Ascending aorta (tissue), 2 donors: ENCODE measurements at places on chromosomes 5 and 9. TPM values are rescaled to one million over a fixed set of nuclear protein-coding genes. Genes with fewer than 3 reads are reported as not detected.

GRCh38 chr5:2740876-2741555 lies 10.5 kb downstream of the IRX2 start:
- peaks cover 21% of the 10 kb centered on the region for H3K27me3 ChIP-seq
- no peak overlapping the region for H3K27ac ChIP-seq
- no peaks in the 10 kb centered on the region for H3K36me3 ChIP-seq
- DNase-seq = no peak
- no peak overlapping the region for H3K4me3 ChIP-seq

The NUTM2F gene
- total RNA-seq = not detected

DNA sequence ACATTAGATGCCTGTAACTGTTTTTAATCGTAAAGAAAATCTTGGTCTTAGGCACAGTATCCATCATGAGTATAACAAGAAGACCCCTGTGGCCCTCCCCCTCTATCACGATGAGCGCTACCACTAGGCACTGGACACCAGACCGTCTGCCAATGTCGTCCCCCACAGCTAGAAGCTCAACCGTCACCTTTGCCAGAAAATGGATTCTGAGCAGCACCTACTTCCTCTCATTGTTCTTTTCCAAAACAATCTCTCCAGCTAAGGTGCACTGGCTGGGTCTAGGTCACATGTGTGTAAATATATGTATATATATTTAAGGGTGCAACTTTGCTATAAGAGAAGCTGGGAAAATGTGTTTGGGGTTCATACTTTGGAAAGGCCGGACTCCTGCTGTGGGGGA lies 15.7 kb upstream of the SSBP2 start:
- H3K4me1 ChIP-seq = no peaks in the 10 kb centered on the region
- no peaks in the 10 kb centered on the region for H3K36me3 ChIP-seq
- no peak for DNase-seq
- no peak overlapping the region for H3K4me3 ChIP-seq

- H3K36me3 ChIP-seq = no peaks in the 10 kb centered on the region
- no peaks in the 10 kb centered on the region for H3K27me3 ChIP-seq
- no peak overlapping the region for H3K4me3 ChIP-seq
- H3K27ac ChIP-seq = no peak overlapping the region
- DNase-seq = no peak
These were observed 38.5 kb downstream of the CSF2 start for GRCh38 chr5:132112111-132112510.

- peaks cover 11% of the 10 kb centered on the region for H3K4me1 ChIP-seq
- peaks cover 66% of the 10 kb centered on the region for H3K36me3 ChIP-seq
- H3K27me3 ChIP-seq = no peaks in the 10 kb centered on the region
- DNase-seq = no peak
- H3K4me3 ChIP-seq = no peak overlapping the region
These were observed 10.3 kb upstream of the AK1 start for GRCh38 chr9:127887792-127888191.

The ANKRD33B gene
- 7.2 TPM for total RNA-seq

GRCh38 chr5:6393596-6394194 lies 15.3 kb upstream of the MED10 start:
- H3K36me3 ChIP-seq = no peaks in the 10 kb centered on the region
- no peaks in the 10 kb centered on the region for H3K27me3 ChIP-seq
- no peak for DNase-seq
- H3K4me1 ChIP-seq = no peaks in the 10 kb centered on the region
- H3K27ac ChIP-seq = no peak overlapping the region

The COL27A1 gene
- total RNA-seq = 9.3 TPM

The MIER3 gene
- total RNA-seq = 5.5 TPM

The QRFP gene
- total RNA-seq = not detected
